ENCODE measurements at places on chromosomes 1 and 21. TPM values are rescaled to one million over a fixed set of nuclear protein-coding genes. Genes with fewer than 3 reads are reported as not detected.

Gene HSPA13
- total RNA-seq: 27.3 TPM

Gene ZMYND12
- 0.32 TPM for total RNA-seq

Gene CTTNBP2NL
- 8.3 TPM for total RNA-seq

Gene BTBD8
- 1.6 TPM for total RNA-seq

Gene ENAH
- total RNA-seq: 96.3 TPM

Gene OR2L8
- not detected for total RNA-seq

Gene CCDC185
- total RNA-seq: not detected

Gene ACTA1
- total RNA-seq: not detected

Gene LCE3E
- not detected for total RNA-seq

Gene HAO2
- not detected for total RNA-seq

Gene COL8A2
- 1.1 TPM for total RNA-seq

Gene PLA2G2C
- not detected for total RNA-seq

Gene GUCA2B
- not detected for total RNA-seq

Gene TARBP1
- 18.4 TPM for total RNA-seq

Gene CCNL2
- 221 TPM for total RNA-seq

Gene CASZ1
- total RNA-seq: 0.88 TPM

Gene VANGL2
- total RNA-seq: 1.3 TPM

Gene S100B
- 62.9 TPM for total RNA-seq

Gene GBP7
- total RNA-seq: not detected

Gene TIAM1
- total RNA-seq: 21.6 TPM

Gene GBP5
- not detected for total RNA-seq

Gene CLIC6
- total RNA-seq: not detected

Gene CELA2B
- total RNA-seq: not detected

Gene MYCL
- total RNA-seq: 2.5 TPM

Gene PDC
- total RNA-seq: not detected

Gene RAB7B
- 4.6 TPM for total RNA-seq

Gene C1QA
- not detected for total RNA-seq

Gene S100A5
- total RNA-seq: 2.3 TPM

Gene TNFSF4
- 0.61 TPM for total RNA-seq

Gene FYB2
- total RNA-seq: not detected

Gene LIN9
- 9.2 TPM for total RNA-seq

Gene ABCB10
- total RNA-seq: 20.4 TPM

Gene PDPN
- total RNA-seq: 0.80 TPM

Gene TFAP2E
- total RNA-seq: 0.79 TPM

Gene DIO1
- total RNA-seq: not detected
